Stimulated activated CD8-positive, alpha-beta memory T cell treated with anti-CD3 and anti-CD28 coated beads, Interleukin-7, amount 100 ng/mL, for 48 hours (primary cell): ENCODE measurements at places on chromosomes 7 and 10.

DNA sequence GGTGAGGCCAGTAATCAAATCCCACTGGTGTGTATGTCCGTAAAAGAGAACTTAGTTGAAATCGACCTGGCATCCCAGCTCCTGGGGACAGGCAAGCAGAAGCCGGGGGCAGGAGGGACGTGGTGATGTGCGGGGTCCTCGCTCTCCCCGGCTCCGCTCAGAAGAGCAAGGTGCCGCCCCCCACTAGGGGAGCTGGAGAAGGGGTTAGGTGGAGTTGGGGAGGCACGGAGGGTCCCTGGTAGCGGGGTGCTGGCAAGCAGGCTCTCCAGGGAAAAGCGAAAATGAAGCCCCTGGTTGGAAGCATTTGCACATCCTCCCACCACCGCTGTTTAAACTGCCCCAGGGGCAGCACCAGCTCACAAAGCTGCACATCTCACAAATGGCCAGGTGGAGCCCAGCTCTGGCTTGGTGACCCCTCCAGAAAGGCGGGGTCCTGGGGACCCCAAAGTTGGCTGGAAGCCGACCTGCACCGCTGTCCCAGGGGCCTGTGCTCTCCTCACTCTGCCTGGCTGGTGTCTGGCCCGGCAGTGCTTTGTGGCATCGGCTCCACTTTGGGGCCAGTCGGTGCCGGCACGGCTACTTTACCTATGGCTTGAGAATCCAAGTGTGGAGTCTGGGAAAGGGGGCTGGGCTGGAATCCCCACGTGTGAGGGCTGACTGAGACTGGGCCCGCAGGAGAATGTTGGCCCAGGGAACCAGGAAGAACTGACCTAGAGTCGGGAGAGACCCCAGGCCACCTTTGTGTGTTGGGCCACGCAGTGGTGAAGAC is 2.9 kb upstream of the CFAP46 start:
- DNase-seq, result no peak

DNA sequence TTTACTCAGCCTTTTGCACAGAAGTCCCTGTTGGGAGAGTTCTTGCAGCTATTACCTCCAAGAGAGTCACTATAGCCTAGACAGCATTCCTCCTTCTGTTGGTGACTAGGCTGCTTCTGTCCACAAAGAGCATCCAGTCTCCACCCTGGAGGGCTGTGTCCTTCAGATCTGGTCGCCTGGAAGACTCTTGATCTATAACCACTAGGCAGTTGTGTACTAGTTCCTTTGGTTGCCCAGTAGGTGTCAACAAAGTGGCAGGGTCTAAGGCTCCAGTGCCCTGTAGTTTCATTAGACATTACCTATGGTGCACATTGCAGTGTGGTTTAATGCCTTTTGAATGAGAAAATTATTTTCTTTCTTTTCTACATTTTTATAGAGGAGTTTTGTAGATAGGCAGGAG is 11.3 kb upstream of the AKR1C2 start:
- DNase-seq, result no peak

DNA sequence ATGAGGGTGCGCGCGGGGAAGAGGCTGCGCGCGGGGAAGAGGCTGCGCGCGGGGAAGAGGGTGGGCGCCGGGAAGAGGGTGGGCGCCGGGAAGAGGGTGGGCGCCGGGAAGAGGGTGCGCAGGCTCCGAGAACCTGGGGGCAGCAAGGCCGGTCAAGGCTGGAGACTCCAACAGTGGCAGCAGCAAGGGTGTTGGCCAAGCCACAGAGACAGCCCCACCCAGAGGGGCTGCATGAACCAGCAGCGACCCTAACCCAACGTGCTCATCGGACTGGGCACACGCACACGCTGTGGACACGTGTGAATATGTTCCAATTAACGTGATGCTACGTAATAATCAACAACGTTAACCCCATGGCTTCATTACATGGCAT is 48.8 kb downstream of the DIP2C start:
- no peak for DNase-seq

- no peak for DNase-seq
Measured at GRCh38 chr10:108913300-108913699, 1010.0 kb downstream of the XPNPEP1 start.

- no peak for DNase-seq
Measured at GRCh38 chr10:57362811-57363210, 904.9 kb downstream of the IPMK start.
